ENCODE measurements at places on chromosomes 3 and 15. TPM values are rescaled to one million over a fixed set of nuclear protein-coding genes. Genes with fewer than 3 reads are reported as not detected.
A peak's percentile ranks its signal among the peaks of the same experiment; 100 is the strongest.

The GABRB3 gene
- not detected for total RNA-seq

- no peak for DNase-seq
- no peaks in the 10 kb centered on the region for H3K27me3 ChIP-seq
- H3K36me3 ChIP-seq, result peaks cover 15% of the 10 kb centered on the region
- peaks cover 14% of the 10 kb centered on the region for H3K4me1 ChIP-seq
- H3K4me3 ChIP-seq, result peak overlapping the region; percentile 77
Measured at GRCh38 chr15:99731336-99732123, 1.7 kb downstream of the LYSMD4 start.

The HES1 gene
- 37.8 TPM for total RNA-seq

The FOXB1 gene
- total RNA-seq, result not detected

- H3K4me3 ChIP-seq, result no peak overlapping the region
- no peaks in the 10 kb centered on the region for H3K27me3 ChIP-seq
- H3K36me3 ChIP-seq, result no peaks in the 10 kb centered on the region
- no peak for DNase-seq
Measured at GRCh38 chr3:118000219-118000618, 1034.4 kb downstream of the IGSF11 start.

Data from MCF 10A (cell line).